ENCODE measurements at places on chromosomes 6 and 20. TPM values are rescaled to one million over a fixed set of nuclear protein-coding genes. Genes with fewer than 3 reads are reported as not detected.

DNA sequence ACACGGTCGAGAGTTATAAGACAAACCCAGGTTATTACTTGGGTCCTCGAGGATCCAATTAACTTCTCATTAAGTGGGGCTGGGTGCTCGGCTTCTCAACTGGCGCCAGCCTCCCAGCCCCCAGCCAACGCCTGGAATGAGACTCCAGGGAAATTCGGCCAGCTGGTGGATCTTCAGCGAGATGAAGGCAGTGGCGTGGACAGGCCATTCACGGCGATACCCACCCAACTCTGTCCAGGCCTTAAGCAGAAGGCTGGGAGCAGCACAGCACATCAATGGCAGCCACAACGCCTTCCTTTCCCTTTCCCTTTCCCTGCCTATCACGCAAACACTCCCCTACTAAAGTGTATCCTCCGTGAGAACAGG, 868 bp downstream of the METTL24 start:
- no peak for DNase-seq

DNA sequence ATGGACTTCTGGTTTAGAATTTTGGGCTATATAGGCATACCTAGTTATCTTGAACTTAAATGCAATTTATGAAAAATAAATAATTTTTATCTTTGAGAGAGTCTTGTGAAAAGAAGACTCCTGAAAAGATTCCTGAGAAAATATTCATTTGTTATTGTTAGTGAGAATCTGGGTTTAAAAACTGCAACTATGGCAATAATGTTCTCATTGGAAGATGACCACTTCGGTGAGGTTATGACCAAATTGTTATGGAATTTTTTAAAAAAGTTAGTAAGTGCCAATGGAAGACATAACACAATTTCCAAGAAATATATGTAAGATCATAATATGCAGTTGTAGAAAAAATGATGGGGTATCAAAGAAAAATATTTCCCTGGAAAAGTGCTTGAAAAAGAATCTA, 46.3 kb downstream of the GRIK2 start:
- no peak for DNase-seq

DNA sequence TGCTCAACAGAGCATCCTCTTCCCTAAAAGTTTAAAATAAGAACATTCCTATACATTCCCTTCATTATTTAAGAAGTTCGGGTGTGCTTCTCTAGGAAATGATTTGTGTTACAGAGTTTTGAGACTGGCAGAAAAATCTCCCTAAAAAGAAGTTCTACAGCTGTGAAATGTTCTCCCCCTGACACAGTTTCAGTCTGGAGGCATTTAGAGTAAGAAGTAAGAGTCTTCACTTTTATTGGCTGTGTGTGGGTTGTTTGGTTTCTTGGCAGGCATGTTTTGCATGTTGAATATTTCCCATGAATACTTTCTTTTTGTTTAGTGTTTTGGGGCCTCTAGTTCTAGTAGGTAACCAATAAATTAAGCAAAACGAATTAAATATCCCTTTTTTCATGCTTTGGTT, 195.9 kb downstream of the TENT5A start:
- DNase-seq = peak; percentile 9

DNA sequence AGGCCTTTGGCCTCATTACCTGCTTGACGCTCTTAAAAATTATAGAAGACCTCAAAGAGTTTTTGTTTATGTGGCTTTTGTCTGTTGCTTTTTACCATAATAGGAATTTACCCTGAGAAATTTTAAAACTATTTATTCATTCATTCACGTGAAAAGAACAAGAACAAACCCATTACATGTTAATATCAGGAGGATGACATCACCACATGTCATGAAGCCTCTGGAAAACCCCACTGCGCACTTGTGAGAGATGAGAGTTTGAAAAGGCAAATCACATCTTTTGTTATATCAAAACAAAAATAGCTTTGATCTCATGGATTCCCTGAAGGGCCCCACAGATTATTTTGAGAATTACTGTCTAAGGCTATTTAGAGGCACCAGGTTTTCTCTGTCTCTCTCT, 61.3 kb upstream of the EYA2 start:
- DNase-seq = no peak

DNA sequence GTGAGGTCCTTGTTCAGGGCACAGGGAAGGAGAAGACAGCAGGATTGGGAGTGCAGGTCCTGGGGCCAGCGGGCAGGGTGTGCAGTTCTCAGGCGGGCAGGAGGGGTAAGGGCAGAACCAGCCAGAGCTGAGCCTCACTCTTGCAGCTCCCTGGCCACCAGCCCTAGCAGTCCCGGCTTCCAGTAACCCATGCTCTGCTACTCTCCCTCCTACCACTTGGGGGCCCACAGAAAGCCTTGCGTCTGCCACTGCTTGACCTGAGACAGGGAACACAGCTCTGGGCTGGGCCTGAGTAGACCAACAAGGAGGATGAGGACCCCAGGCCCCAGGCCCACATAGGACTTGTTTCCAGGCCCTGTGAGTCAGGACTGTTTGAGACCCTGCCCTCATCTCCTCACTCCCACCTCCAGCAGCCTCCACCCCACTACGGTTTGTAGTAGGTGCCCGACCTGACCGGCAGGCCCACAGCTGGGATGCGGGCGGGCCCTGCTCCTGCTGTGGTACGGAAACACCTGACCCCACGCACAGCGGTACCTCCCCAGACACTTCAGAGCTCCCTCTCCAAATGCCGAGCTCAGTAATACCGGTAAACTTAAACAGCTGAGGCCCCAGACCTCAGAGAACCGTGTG, 39.2 kb downstream of the KCNK5 start:
- peak; percentile 16 for DNase-seq

GRCh38 chr6:5706124-5707033, 300.3 kb downstream of the NRN1 start:
- DNase-seq = no peak

DNA sequence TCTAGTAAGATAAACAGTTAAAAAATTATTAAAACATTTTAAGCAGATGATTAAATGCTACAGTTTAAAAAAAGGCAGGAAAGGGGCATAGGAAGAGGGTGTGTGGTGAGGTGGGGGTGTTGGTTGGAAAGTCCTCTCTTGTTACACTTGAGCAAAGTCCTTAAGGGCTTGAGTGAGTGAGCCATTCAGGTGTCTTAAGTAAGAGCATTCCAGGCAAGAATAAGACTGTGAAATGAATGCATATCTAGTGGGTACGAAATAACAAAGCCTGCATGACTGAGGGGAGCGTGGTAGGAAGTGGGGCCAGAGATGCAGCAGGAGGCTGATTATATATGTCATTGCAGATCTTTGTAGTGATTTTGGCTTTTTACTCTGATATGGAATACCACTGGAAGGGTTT, 5.1 kb downstream of the CDKAL1 start:
- DNase-seq = no peak

DNA sequence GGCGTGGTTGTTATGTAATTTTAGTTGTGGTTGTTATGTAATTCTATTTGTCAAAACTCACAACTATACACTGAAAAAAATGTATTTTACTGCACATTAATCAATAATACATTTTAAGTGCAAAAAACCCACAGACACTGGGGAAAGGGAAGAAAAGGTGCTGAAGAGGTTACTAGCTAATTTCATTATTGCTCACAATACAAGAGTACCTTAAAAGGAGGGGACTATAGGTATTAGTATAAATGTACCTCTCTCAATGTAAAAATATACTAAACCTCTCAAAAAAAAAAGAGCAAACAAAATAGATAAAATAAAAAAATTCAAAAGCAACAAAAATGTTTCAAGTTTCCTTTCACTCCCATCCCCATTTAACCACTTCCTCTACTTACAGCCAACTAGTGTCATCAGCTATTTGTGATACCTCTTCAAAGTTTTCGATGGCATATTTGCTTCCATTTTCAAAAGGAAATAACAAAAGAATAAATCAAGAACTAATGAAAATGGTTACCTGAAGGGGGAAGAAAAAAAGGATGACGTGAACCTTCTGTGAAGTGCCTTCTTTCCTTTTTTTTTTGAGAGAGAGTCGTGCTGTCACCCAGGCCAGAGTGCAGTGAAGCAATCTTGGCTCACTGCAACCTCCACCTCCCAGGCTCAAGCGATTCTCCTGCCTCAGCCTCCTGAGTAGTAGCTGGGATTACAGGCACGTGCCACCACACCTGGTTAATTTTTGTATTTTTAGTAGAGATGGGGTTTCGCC, 30.2 kb downstream of the RANBP9 start:
- DNase-seq = no peak

DNA sequence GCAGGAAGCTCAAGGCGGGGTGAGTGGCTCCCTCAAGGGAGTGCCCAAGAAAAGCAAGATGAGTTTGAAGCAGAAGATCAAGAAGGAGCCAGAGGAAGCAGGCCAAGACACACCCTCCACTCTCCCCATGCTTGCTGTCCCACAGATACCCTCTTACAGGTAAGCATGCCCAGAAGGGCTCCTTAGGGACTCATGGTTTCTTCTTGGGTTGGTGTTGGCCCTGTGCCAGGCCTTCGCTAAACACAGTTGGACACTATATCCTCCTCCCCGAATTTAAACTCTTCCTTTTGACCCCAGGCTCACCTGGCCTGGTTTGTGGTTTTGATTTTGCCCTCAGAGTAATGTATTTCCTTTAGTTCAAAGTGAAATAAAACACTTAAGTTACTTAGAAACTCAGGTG, 5.1 kb downstream of the BRPF3 start:
- no peak for DNase-seq

GRCh38 chr20:61055180-61056010, 196.7 kb upstream of the CDH4 start:
- no peak for DNase-seq

DNA sequence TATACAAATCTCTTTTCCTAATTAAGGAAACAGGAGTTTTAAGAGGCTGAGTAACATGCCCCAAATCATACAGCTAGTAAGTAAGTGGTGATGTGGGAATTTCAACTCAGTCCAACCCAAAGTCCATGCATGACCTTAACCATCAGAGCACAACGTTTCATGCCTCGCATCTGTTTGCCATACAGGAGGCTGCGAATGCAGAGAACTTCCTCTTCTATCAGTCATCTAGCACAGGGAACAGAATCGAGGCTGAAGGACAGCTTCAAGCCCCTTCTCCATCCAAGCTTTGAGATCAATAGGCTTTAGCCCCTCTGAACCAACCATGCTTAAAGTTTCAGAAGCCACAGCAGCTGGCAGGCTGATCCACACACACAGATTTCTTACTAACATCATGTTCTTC, 113.2 kb downstream of the MAFB start:
- no peak for DNase-seq

- no peak for DNase-seq
These were observed 37.9 kb upstream of the PCMTD2 start for GRCh38 chr20:64217539-64218221.

GRCh38 chr20:53609491-53610445, 16.1 kb upstream of the ZNF217 start:
- DNase-seq = no peak

- DNase-seq = no peak
These were observed 39.4 kb upstream of the SCP2D1 start for GRCh38 chr20:18774207-18774606.

GRCh38 chr6:169725125-169726048, 1.1 kb upstream of the PHF10 start:
- DNase-seq = peak; percentile 70

DNA sequence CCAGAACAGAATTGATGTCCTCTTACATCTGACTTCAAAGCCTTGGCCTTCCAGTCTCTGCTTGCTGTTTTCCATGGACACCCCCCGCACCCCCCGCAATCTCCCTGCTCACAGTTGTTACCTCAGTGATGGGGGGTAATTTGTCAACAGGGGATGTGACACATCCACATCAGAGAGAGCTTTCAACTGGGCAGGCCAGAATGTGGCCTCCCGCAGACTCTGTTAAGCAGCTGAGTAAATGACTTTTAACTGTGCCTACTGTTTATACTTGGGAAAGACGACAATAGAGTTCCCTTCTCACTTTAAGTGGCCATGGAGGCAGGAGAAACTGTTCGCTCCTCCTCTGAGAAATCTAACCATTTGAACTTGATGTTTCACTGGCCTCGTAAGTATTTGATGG, 51.0 kb downstream of the TXNDC5 start:
- no peak for DNase-seq

DNA sequence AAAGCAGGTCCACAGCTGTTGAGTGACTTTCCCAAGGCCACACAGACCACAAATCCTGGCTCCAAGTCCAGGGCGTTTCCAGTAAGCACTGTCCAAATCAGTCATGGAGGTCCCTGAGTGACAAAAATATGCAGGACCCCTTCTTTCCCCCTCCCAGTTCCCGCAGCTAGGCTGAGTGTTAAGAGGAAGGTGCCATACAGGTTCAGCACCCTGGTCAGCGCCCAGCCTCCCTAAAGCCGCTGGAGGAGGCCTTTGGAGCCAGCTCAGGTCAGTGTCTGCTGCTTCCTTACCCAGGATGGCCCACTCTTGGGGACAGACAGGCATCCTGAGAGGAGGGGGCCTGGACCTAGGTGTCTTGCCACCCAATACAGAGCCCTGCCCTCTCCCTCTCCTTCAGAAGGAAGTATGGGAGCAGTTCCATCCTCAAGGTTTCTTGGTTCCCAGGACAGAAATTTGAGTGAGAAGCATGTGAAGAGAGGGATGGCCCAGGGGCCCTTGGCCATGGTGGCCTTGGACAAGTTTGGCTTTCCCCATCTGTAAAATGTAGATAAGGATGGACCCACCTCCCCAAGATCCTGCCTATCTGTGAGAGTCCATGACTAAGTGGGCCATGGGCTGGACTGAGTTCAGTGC, 13.2 kb downstream of the TMEM74B start:
- DNase-seq = peak; percentile 38

- no peak for DNase-seq
These were observed 43.2 kb upstream of the CTNNBL1 start for GRCh38 chr20:37650661-37651060.

DNA sequence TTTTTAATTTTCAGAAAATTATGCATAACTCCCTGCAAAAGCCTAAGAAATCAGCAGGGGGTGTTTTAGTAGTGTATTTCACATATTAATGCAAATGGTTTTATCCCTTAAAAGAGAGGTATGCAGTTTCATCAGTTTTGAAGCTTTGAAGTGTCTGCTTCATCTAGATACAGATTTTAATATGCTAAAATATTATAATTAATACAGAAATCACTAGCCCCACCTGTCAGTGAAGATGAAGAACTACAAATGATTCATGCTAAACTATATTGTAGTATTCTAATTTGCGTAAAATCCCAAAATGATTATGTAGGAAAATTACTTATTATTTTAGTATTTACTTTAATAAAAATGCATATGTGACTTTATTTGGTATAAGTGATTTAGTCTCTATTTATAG, 2.9 kb upstream of the TFB1M start:
- DNase-seq = peak; percentile 14

The DACT2 gene
- total RNA-seq = 0.98 TPM

The TBXT gene
- not detected for total RNA-seq

The POM121L2 gene
- total RNA-seq = not detected

The PKIB gene
- 0.57 TPM for total RNA-seq

The KIZ gene
- total RNA-seq = 55.3 TPM

The CLPSL2 gene
- not detected for total RNA-seq

The THBS2 gene
- total RNA-seq = 519 TPM
